Uterus (tissue), 4 donors: ENCODE measurements at places on chromosomes 16 and 17. TPM values are rescaled to one million over a fixed set of nuclear protein-coding genes. Genes with fewer than 3 reads are reported as not detected.

The NECAB2 gene
- total RNA-seq: not detected

DNA sequence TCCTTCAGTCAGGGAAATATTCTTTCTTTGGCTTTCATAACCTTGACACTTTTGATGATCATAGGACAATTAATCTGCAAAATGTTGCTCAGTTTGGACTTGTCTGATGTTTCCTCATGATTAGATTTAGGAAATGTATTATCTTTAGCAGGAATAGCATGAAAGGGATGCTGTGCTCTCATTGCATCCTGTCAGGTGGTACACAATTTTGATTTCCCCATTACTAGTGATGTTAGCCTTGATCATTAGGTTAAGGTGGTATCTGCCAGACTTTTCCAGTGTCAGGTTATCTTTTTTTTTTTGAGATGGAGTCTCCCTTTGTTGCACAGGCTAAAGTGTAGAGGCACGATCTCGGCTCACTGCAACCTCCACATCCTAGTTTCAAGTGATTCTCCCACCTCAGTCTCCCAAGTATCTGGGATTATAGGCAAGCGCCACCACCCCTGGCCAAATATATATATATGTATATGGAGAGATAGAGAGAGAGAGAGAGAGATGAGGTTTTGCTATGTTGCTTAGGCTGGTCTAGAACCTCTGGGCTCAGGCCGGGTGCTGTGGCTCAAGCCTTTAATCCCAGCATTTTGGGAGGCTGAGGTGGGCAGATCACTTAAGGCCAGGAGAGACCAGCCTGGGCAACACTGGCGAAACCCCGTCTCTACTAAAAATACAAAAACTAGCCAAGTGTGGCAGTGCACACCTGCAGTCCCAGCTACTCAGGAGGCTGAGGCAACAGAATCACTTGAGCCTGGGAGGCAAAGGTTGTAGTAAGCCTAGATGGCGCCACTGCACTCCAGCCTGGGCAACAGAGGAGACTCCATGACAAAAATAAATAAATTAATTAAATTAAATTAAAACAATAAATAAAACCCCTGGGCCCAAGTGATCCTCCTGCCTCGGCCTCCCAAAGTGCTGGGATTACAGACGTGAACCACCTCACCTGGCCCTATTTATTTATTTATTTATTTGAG is 15.8 kb upstream of the CAVIN1 start:
- no peak overlapping the region for H3K4me3 ChIP-seq
- no peak for DNase-seq
- H3K36me3 ChIP-seq: no peaks in the 10 kb centered on the region
- H3K27me3 ChIP-seq: no peaks in the 10 kb centered on the region
- no peak overlapping the region for H3K27ac ChIP-seq

DNA sequence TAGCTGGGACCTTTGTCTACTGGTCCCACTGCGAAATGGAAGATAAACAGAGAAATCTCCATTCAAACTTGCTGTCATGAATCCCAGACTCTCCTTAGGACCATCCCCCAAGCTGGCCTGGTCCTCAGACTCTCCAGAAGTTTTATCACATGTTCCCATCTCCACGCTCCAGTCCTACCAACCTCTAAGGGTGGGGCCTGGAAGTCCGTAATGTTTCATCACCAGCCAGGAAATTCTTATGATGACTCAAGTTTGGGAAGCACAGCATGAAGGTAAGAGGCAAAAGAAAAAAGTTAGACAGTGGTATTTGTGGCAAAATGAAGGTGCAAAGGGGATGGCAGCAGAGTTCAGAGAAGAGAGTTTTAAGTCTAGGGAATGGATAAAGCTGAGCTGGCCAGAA is 52.7 kb downstream of the ZNF18 start:
- no peak overlapping the region for H3K27ac ChIP-seq
- H3K36me3 ChIP-seq: no peaks in the 10 kb centered on the region
- H3K27me3 ChIP-seq: no peaks in the 10 kb centered on the region
- no peak overlapping the region for H3K4me3 ChIP-seq
- no peaks in the 10 kb centered on the region for H3K4me1 ChIP-seq

The INO80E gene
- 4.1 TPM for total RNA-seq

DNA sequence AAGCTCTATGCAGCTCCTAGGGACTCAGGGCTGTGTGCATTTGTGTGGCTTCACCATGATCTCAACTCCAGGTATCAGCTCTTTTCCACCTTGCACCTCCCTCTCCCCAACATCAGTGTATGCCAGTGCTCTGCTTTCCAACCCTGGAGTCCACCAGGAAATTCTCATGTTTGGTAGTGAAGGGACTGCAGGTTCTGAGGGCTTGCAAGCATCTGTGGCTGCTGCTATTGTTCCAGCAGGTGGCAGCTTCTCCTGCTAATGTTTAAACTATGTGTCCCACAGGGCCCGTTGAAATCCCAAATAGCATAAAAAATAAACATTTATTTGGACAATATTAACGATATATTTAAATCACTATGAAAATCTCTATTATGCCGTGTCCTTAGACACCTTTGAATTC is 82.0 kb downstream of the RGS9 start:
- no peak for DNase-seq
- H3K36me3 ChIP-seq: no peaks in the 10 kb centered on the region
- no peak overlapping the region for H3K27ac ChIP-seq
- H3K4me3 ChIP-seq: no peak overlapping the region
- H3K27me3 ChIP-seq: no peaks in the 10 kb centered on the region

DNA sequence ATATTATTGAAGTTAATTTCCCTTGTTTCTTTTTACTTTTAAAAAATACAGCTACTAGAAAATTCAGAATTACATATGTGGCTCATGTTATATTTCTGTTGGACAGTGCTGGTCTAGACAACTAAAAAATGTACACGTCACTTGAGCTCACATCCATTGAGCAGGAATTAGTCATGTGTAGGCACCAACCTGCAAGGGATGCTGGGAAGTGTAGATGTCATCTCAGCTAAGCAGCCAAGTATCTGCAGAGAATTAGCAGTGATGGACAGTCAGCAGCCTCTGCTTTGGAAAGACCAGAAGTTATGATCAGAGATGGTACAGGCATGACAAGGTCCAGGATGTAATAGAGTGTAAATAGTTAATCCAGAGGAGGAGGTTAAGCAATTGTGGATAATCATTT is 87.1 kb upstream of the HS3ST2 start:
- no peak overlapping the region for H3K4me3 ChIP-seq
- H3K27me3 ChIP-seq: no peaks in the 10 kb centered on the region
- no peaks in the 10 kb centered on the region for H3K4me1 ChIP-seq
- H3K27ac ChIP-seq: no peak overlapping the region
- no peak for DNase-seq

DNA sequence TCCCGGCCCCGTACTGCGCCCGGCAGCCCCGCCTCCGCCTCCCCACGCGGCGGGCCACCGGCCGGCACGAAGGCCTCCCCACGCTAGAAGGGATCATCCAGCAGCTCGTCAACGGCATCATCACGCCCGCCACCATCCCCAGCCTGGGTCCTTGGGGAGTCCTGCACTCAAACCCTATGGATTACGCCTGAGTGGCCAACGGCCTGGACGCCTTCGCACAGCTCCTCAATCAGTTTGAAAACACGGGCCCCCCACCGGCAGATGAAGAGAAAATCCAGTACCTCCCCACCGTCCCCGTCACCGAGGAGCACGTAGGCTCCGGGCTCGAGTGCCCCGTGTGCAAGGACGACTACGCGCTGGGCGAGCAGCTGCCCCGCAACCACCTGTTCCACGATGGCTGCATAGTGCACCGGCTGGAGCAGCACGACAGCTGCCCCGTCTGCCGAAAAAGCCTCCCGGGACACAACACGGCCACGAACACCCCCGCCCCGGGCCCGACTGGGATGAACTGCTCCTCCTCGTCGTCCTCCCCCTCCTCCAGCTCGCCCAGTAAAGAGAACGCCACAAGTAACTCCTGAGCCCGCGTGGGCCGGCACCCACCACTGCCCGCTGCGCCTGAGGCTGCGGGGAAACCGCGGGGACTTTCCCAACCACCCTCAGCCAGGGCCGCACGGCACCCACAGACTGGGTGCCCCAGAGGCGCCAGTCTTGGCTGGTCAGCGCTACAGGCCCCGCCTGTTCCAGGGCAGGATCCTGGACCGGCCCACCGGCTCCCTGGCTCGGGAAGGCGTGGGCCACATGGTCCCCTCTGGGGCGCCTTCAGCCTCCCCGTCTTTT is 39.0 kb upstream of the AKAP1 start:
- no peak for DNase-seq
- H3K27me3 ChIP-seq: no peaks in the 10 kb centered on the region
- H3K4me3 ChIP-seq: peak overlapping the region; percentile 12
- H3K36me3 ChIP-seq: no peaks in the 10 kb centered on the region

The DNAH9 gene
- 1.2 TPM for total RNA-seq

The ZNF778 gene
- total RNA-seq: 7.4 TPM

DNA sequence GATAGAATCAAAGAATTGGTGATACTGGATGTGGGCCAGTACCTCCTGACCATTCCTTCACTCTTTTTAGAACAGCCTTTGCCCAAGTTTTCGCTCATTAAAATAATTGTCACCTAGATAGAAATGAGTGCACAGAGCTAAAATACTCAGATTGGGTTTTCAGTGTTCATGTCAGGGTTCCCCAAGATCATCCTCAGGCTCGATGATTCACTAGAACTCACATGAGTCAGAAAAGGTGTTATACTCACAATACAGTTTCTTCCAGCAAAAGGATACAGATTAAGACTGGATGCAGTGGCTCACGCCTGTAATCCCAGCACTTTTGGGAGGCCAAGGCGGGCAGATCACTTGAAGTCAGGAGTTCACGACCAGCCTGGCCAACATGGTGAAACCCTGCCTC is 19.9 kb downstream of the ERCC4 start:
- no peaks in the 10 kb centered on the region for H3K36me3 ChIP-seq
- H3K27ac ChIP-seq: no peak overlapping the region
- no peaks in the 10 kb centered on the region for H3K27me3 ChIP-seq
- H3K4me3 ChIP-seq: no peak overlapping the region
- DNase-seq: no peak

DNA sequence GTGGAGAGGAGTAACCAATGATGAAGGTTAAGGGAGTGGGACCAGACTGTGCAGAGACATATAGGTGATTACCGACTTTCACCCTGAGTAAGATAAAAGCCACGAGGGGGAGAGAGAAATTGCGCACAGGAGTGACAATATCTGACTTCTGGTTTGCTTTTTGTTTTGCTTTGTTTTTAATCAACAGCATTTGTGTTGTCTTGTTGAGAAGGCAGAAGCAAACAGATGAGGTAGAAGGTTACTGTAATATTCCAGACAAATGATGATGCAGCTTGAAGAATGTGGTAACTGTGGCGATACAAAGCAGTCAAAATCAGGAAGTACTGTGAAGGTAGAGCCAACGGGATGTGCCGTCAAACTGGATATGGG is 7.5 kb downstream of the PELP1 start:
- H3K36me3 ChIP-seq: no peaks in the 10 kb centered on the region
- H3K27me3 ChIP-seq: no peaks in the 10 kb centered on the region

The RNF222 gene
- total RNA-seq: not detected

The MEOX1 gene
- total RNA-seq: 14.7 TPM

DNA sequence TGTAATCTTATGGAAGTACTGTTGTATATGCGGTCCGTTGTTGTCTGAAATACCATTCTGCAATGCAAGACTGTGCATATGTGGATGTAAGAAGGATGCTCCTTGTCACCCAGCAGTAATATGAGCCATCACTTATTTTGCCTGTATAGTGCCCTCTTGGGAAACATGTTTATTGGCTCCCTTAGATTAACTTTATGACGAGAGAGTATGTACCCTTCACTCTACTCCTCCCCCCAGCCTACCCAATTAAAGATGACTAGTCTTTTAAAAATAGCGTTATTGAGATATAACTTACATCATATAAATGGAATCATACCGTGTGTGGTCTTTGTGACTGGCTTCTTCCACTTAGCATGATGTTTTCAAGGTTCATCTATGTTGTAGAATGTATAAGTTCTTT is 33.6 kb downstream of the FTO start:
- no peaks in the 10 kb centered on the region for H3K27me3 ChIP-seq
- H3K4me1 ChIP-seq: peaks cover 11% of the 10 kb centered on the region
- no peak for DNase-seq
- H3K36me3 ChIP-seq: no peaks in the 10 kb centered on the region
- H3K4me3 ChIP-seq: no peak overlapping the region

DNA sequence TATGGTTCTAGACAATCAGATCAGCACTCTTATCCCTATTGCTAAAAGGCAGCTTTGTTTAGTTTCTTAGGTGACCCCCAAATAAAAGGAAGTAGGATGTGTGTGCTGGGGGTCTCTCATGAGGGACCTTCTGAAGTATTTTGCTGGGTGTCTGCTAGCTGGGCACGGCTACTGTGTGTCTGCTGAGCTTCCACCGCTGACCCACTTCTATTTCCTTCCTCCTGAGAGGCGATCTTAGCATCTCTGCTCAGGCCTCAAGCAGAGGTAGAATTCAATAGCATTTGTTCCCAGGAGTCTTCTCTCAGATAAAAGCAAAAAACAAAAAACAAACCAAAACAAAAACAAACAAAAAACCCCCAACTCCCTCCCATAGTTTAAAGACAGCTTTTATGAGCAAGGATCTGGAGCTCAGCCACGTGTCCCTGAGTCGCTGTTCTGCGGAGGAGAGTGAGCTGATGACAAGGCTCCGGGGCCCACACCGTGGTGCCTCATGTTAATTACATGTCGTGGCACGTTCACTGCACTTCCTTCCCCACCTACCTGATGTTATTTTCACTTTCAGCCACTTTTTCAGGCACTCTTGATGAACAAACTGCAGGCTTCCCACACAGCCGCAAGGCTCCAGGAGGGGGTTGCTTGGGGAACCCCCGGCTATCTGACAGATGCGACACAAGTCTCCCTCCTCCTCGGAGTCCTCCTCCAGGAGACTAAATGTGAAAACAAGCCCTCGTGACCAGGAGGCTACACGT is 83.5 kb downstream of the MARCHF10 start:
- H3K4me1 ChIP-seq: no peaks in the 10 kb centered on the region
- H3K27me3 ChIP-seq: no peaks in the 10 kb centered on the region
- no peak for DNase-seq
- H3K36me3 ChIP-seq: no peaks in the 10 kb centered on the region
- no peak overlapping the region for H3K27ac ChIP-seq

The KCNH6 gene
- total RNA-seq: not detected

DNA sequence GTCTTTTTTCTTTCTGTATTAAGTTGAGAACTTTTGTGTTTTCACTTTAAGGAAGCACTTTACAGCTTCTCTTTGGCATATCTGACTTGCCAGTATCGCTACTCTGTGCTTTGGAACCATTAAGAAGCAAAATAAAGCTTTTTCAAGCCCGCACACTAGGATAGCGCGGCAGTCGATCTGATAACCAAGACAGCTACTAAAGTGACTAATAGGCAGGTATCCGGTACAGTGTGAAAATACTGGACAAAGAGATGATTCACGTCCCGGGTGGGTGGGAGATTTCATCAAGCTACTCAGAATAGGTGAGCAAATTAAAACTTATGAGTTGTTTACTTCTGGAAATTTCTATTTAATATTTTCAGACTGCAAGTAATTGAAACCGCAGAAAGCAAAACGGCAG is 53.8 kb downstream of the SHISA6 start:
- H3K36me3 ChIP-seq: no peaks in the 10 kb centered on the region
- no peak overlapping the region for H3K4me3 ChIP-seq
- no peak overlapping the region for H3K27ac ChIP-seq
- no peaks in the 10 kb centered on the region for H3K27me3 ChIP-seq
- no peaks in the 10 kb centered on the region for H3K4me1 ChIP-seq
- no peak for DNase-seq

GRCh38 chr16:89523680-89524344 is 15.6 kb downstream of the SPG7 start:
- H3K4me1 ChIP-seq: no peaks in the 10 kb centered on the region
- no peak for DNase-seq

GRCh38 chr17:19344311-19345066 is 18.0 kb downstream of the B9D1 start:
- peaks cover 33% of the 10 kb centered on the region for H3K4me1 ChIP-seq
- no peaks in the 10 kb centered on the region for H3K36me3 ChIP-seq
- no peak overlapping the region for H3K4me3 ChIP-seq

The CCL3 gene
- not detected for total RNA-seq

- no peaks in the 10 kb centered on the region for H3K4me1 ChIP-seq
- DNase-seq: no peak
- no peaks in the 10 kb centered on the region for H3K27me3 ChIP-seq
These were observed 17.7 kb downstream of the PSMD11 start for GRCh38 chr17:32461853-32462617.

The FAM20A gene
- 40.3 TPM for total RNA-seq

The FNDC8 gene
- total RNA-seq: not detected
